ENCODE measurements at places on chromosomes 6 and 20.

GRCh38 chr6:132483779-132484679, 28.9 kb downstream of the STX7 start:
- peak; percentile 9 for DNase-seq

DNA sequence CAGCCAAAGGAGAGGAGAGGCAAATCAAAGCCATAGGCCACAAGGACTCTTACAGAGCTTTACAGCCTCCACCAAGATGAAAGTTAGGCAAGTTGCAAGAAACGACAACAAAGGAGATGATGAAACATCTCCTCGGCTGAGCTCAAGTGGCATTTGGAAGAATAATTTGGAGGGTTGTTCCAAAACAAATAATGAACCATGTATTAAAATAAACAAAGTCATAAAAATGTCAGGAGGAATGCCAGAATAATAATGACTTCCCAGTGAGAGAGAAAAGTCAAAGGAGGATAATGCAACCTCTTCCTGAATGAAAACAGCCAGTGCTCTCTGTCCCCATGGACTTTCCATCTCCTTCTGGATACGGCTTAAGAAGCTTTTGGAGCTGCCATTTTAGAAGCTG, 371.4 kb upstream of the ID4 start:
- DNase-seq, result no peak

- no peak for DNase-seq
Observed at GRCh38 chr20:23147964-23148730, 62.0 kb upstream of the CD93 start.

- DNase-seq, result no peak
Observed at GRCh38 chr6:166561771-166562359, 24.6 kb downstream of the RAMACL start.

- no peak for DNase-seq
Observed at GRCh38 chr6:150627585-150628025, 27.9 kb downstream of the PLEKHG1 start.

GRCh38 chr20:45352729-45353128, 4.5 kb upstream of the SDC4 start:
- DNase-seq, result no peak

- no peak for DNase-seq
Observed at GRCh38 chr6:104118274-104118673, 741.4 kb downstream of the HACE1 start.

GRCh38 chr20:9287826-9288225, 218.9 kb downstream of the PLCB4 start:
- no peak for DNase-seq

GRCh38 chr20:49400410-49400809, 82.1 kb downstream of the KCNB1 start:
- no peak for DNase-seq

DNA sequence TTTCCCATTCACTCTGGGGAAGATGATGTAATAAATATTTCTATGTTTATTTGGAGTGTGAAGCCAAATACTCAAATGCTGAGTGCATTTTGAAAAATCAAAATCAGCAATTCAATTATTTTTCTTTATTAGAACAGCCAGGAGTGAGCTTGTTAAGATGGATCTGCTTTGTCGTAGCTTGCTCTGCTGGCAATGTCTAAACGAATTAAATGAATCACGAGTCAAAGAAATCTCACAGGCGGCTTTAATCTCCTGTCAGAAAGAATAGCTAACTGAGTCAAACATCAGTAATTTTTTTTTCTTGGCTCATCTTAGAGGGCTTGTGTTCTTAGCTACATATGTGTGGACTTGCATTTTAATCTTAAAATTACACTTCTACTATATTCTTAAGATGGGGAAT, 100.2 kb upstream of the HMGN3 start:
- no peak for DNase-seq

DNA sequence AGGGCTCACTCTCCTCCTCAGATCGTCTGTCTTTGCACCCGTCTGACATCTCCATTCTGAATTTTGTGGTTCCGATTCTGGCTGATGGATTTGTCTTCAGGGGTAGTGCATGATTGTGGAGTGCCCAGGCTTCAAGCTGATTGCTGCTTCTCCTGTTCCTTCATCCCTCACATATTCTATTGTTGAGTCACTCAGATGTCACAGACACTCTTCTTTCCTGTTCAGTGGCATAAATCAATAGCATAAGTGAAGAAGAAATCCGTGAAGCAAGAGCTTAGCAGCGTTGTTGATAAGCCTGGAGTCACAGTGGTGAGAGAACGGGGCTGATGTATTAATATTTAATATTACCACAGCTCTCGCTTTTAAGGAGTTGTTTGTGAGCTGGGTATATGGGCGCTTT, 152.5 kb downstream of the MTHFD1L start:
- DNase-seq, result no peak

DNA sequence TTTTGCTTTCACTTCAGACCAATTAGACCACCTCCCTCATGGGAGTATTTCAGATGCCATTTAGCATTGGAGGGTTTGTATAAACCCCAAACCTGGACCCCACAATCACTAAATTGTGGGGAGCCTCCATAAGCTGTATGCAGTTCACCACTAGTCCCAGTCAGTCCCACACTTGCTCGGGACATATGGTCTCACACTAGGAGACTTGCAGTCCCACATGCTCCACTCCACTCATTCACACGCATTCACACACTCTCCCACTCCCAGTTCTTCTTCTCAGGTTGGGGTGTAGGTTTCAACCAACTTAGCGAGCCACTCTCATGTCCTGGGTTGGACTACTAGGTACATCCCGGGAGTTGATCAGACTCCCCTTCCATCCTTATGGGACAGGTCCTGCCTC, 84.5 kb upstream of the GPR6 start:
- DNase-seq, result no peak

DNA sequence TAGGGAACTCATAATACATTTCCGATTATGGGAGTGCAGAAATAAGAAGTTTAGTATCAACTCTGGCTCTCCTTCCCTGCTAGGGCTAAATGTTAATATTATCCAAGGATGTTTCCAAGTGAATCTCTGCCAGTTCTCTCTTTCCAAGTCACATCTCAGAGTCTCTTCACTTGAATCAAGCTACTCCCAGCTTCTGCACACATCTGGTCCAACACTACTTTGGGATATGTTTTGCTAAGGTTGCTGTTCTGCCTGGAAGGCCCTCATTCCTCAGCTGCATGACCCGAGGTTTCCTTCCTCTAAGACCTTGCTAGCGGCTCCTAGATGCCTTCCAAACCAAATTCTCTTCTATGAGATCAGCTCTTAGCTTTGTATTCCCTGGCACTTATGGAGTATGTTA, 331.8 kb downstream of the GJA1 start:
- no peak for DNase-seq

DNA sequence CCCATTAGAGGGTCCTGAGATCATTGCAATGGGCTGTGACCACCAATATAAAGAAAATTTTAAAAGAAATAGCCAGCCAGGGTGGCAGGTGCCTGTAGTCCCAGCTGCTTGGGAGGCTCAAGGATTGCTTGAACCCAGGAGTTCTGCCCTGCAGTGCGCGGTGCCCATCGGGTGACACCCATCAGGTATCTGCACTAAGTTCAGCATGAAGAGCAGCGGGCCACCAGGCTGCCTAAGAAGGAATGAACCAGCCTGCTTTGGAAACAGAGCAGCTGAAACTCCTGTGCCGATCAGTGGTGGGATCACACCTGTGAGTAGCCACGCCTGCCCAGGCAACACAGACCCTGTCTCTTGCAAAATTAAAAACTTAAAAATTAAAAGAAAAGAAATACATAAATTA, 102.5 kb upstream of the FOXC1 start:
- no peak for DNase-seq

GRCh38 chr6:100633096-100633777, 168.5 kb upstream of the SIM1 start:
- no peak for DNase-seq

GRCh38 chr6:8026800-8027199, 37.4 kb downstream of the BLOC1S5 start:
- no peak for DNase-seq

DNA sequence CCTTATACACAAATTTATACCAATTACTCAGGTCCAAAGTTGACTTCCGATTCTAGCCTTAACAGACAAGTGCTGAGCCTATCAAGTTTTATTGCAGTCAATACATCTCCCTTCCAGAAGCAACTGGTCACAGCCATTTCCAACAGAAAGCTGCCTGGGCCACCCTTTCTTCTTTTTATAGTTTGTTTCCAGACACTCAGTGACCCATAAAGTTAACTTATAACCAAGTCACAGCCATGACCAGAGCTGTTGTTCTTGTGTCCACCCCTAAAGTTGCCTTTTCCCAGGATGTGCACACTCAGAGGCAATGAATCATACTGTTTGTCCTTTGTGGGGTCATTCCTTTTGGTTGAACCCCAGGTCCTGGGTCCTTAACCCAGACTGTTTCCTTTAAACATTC, 89.9 kb downstream of the CD83 start:
- no peak for DNase-seq

GRCh38 chr20:20472684-20473274, 104.9 kb downstream of the INSM1 start:
- DNase-seq, result no peak

- DNase-seq, result no peak
Observed at GRCh38 chr20:10079964-10080363, 45.2 kb downstream of the ANKEF1 start.

GRCh38 chr20:8310618-8311017, 178.6 kb downstream of the PLCB1 start:
- DNase-seq, result no peak

DNA sequence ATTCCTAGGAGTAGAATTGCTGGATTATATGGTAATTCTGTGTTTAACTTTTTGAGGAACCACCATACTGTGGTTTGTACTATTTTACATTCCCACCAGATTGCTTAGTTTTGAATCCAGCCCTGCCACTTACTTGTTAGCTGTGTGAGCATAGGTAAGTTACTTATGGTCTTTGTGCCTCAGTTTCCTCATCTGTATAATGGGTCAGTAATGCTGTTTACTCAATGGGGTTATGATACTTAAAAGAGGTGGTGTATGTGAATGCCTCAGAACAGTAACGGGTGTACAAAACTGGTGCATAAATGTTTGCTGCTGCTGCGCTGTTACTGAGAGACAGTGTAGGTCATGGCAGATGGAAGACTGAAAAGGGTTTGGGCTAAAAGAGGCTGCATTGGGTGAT, 239.3 kb downstream of the NRN1 start:
- DNase-seq, result no peak
